ENCODE measurements at places on chromosomes 2 and 18.

GRCh38 chr2:217223222-217223930 lies 363.5 kb upstream of the TNP1 start:
- DNase-seq = peak; percentile 91

DNA sequence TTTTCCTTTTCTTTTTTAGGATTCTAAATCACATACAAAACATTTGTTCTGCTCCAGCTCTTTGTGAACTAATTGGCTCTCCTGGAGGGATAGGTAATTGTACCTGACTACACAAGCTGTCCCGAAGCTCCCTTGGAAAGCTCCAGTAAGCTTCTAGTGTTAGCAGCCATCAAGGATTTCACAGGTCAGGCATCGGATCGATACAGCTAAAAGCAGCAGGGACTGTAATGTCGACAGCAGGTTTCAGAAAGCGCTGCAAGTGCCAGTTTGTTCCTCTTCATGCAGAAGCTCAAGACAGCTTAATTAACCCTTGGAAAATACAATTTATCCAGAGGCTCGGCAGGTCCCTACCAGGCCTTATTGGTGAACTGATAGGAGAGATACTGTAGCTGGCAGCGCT lies 87.2 kb upstream of the VRK2 start:
- DNase-seq = no peak

- peak; percentile 24 for DNase-seq
Measured at GRCh38 chr2:26454561-26455001, 23.3 kb downstream of the OTOF start.

DNA sequence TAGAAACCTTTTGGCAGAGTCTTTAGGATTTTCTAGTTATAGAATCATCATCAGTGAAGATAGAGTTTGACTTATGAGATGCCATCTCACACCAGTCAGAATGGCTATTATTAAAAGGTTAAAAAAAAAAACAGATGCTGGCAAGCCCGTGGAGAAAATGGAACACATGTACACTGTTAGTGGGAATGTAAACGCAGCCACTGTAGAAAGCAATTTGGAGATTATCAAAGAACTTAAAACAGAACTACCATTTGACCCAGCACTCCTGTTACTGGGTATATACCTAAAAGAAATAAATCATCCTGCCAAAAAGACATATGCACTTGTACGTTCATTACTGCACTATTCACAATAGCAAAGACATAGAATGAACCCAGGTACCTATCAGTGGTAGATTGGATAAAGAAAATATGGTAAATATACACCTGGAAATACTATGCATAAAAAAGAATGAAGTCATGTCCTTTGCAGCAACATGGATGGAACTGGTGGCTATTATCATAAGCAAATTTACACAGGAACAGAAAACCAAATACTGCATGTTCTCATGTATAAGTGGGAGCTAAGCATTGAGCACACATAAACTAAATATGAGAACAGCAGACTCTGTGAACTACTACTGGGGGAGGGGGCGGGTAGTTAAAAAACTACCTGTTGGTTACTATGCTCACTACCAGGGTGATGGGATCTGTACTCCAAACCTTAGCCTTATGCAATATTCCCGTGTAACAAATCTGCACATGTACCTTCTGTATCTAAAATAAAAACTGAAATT lies 279.0 kb downstream of the KIAA1328 start:
- no peak for DNase-seq

- DNase-seq = no peak
Measured at GRCh38 chr2:88187038-88187676, 17.0 kb downstream of the THNSL2 start.

GRCh38 chr2:69453475-69454129 lies 16.4 kb upstream of the NFU1 start:
- DNase-seq = no peak

DNA sequence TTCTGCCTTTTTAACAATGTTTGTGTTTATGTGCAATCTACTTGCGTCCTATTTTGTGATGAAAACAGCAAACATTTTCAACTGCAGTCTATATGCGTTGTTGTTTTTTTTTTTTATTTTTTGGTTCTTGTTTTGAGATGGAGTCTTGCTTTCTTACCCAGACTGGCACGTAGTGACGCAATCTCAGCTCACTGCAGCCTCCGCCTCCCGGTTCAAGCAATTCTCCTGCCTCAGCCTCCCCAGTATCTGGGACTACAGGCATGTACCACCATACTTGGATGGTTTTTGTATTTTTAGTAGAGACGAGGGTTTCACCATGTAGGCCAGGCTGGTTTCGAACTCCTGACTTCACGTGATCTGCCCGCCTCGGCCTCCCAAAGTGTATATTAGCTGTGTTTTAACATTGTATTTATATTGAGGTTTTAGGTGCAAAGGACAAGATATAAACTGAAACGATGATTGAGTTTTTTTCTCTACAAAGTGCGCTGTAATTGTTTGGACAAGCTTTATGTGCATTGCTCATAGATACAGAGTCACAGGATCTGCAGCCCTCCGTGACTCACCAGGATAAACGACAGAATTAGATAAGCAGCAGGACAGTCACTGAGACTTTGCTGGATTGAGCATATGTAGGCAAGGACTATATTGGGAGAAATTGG lies 17.4 kb downstream of the CDH7 start:
- DNase-seq = no peak

GRCh38 chr2:164221473-164221872 lies 399.8 kb downstream of the GRB14 start:
- no peak for DNase-seq

DNA sequence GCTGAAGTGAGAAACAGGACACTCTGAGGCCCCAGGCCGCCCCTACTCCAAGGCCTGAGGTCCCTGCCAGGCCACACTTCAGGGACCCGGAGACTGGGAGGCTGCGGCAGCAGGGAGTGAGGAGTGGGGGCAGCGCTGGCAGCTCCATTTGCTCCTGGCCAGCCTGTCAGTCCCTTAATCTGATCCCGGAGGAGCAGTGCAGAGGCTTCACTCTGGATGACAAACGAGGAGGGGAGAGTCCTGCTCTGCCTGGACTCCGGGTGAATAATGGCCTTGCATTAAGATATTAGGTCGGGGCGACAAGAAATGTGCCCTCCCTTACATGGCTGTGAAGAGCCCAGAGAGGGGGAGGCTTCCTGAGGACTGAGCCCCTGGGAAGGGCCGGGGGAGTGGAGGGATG lies 14.3 kb upstream of the PRSS56 start:
- no peak for DNase-seq

- DNase-seq = no peak
Measured at GRCh38 chr2:234469972-234470371, 26.9 kb downstream of the ARL4C start.

GRCh38 chr2:216838151-216838550 lies 21.7 kb downstream of the TNP1 start:
- no peak for DNase-seq

DNA sequence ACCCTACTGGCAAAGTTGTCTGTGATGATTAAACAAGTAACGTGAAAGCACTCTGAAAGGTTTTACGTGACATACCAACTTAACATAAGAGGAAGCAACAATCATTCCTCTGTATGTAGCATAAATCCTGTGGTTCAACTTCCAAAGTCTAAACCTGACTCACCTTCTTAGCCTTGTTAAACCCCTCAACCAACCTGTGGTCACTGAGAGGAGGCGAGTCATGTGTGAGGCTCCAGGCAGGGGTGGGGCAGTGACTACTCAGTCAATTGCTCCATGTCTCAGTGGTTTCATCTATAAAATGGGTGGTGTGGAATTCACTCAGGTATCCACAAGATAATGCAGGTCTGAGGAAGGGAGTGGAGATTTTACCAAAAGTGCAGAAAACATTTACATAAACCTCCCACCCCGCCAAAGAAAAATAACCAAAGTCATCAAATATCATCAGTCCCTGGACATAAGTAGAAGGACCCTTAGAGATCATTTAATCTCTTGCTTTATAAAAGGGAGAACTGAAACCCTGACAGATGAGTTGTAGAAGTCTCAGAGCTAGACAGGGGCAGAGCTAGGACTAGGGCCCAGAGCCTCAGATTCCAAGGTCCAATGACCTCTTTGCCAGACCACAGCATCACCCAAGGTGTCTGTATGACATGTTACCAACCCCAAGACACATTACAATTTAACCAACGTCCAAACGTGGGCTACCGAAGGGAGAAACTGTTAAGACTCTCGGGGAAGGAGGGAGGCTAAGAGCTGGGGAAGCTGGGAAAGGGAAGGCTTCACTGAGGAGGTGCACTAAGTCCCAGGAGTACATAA lies 3.7 kb upstream of the PCBP1 start:
- DNase-seq = no peak

GRCh38 chr18:58806826-58807714 lies 57.6 kb upstream of the ZNF532 start:
- DNase-seq = no peak

GRCh38 chr2:238082827-238083226 lies 17.3 kb upstream of the ESPNL start:
- DNase-seq = no peak

- DNase-seq = no peak
Measured at GRCh38 chr18:76484749-76485387, 10.2 kb downstream of the ZNF516 start.

GRCh38 chr2:46304635-46305034 lies 7.4 kb downstream of the EPAS1 start:
- DNase-seq = no peak

- peak; percentile 78 for DNase-seq
Measured at GRCh38 chr18:76457475-76457874, 37.6 kb downstream of the ZNF516 start.

DNA sequence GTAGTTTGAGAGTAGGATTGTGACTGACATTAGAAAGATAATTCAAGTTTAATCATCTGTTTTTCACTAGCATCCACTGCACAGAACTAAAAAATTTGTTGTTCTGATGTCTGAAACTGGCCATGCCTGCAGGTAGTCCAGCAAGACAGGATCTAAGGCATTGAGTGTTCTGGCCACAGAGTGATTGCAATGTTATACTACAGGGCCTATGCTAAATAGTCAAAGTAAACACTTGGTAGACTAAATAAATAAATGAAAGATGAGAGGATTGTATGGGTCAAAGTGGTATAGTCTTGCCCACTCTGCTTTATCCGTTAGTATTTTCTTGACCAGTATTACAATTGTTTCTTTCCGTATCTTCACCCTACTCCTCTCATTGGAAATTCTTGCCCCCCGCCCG lies 27.6 kb upstream of the FANCL start:
- no peak for DNase-seq
